ENCODE measurements at places on chromosomes 1 and 21.
A peak's percentile ranks its signal among the peaks of the same experiment; 100 is the strongest.

GRCh38 chr1:5297180-5297885, 642.9 kb downstream of the AJAP1 start:
- peak; percentile 81 for DNase-seq

GRCh38 chr1:34973326-34973725, 11.8 kb downstream of the TMEM35B start:
- peak; percentile 63 for DNase-seq

- peak; percentile 93 for DNase-seq
Observed at GRCh38 chr1:16612332-16613172, 812 bp downstream of the NBPF1 start.

DNA sequence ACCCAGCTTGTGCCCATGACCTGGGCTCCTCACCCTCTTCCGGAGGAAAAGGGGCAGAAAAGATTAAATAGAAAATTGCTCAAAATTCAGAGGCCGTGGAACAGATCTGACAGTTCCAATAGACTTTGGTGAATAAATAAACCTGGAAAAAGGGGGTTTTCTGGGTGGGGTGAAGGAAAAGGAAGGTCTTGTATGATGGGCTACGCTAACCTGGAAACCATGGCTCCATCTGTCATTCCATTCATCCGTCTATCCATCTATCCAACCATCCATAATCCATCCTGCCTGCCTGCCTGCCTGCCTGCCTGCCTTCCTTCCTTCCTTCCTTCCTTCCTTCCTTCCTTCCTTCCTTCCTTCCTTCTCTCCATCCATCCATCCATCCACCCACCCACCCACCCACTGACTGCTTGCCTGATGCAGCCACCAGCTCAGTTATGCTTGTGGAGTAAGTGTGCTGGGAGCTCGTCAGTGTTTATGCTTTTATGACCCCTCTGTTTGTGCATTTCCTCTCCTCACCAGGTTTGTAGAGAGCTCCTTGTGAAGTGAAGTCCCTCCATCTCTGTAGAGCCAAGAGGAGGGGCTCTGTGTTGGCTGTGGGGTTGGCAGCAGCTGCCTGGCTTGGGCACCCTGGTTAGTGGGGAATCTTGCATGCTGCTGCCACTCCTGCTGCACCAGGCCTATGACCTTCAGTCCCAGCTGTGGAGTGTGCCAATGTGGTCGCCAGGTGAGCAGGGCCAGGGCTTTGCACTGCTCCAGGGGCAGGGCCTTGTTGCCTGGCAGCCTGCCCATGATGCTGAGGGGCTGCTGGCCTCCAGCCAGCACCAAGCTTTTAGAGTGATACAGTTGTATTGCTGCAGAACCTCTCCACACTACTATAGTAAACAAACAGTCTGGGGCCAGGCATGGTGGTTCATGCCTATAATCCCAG, 16.0 kb upstream of the POU3F1 start:
- DNase-seq: no peak

DNA sequence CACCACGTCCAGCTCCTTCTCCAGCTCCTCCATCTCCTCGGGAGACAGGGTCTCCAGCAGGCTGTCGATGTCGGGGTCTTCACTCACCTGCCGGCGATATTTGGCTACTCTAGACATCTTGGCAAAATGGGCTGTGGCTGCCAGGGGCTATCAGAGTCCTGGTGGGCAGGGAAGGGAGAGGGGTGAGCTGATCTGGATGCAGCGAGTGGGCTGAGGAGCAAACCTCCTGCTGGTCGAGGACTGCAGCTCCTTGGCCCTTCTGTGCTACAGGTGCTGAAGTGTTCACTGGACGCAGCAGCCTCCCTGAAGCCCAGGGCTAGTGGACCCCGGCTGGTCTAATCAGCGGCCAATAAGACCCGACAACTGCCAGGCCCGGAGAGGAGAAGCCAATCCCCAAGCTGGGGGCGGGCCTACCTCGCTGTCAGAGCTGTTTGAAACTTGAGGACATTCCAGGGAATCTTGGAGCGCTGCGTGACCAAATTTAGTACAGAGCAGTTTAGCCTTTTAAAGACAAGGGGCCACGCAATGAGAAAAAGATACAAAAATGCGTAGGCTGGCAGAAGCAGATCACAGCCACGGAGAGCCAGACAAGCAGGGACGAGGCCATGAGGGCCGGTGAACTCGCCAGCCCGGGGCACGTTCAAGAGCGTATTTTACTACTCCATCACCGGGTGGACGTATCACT, at the start of gene LMOD1:
Gene LMOD1 (minus strand): TSS at position 325 of the 685 bp plus-strand sequence. CDS start 208 bp downstream, at position 117.
- DNase-seq: peak; percentile 91

DNA sequence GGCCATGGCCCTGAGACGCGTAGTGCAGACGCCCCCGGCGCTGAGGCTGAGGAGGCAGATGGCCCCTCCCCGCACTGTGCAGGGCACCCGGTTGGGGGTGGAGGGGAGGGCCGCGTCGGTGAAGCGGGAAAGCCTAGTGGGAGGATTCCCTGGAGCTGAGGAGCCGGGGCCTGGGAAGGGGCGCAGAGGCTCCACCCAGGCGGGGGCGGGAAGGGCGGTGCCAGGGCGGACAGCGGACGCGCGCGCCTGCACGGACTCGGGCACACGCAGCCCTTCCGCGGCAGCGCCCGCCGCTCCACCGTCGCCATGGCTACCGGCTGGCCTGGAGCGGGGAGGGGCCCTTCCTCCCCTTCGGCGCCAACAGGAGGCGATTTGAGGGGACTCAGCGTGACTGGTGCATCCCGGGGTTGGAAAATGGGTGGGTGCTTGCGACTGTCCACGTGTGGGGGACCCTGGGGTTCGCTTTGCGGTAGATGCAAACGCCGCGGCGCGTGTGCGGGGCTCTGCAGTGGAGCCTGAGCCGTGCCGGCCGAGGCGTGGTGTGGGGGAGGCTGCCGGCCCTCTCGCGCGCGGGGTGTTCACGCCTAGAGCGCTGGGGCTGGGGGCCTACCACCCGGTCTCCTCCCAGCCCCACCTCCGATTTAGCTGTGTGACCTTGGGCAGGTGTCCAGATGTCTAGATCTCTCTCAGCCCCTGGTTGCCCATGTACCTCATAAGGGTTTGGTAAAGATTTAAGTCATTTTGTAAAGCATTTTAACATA, 35.1 kb downstream of the PTPRF start:
- no peak for DNase-seq

- DNase-seq: no peak
Observed at GRCh38 chr1:112744009-112744578, 29.0 kb upstream of the PPM1J start.

- no peak for DNase-seq
Observed at GRCh38 chr1:6500544-6501278, 9.2 kb upstream of the PLEKHG5 start.

DNA sequence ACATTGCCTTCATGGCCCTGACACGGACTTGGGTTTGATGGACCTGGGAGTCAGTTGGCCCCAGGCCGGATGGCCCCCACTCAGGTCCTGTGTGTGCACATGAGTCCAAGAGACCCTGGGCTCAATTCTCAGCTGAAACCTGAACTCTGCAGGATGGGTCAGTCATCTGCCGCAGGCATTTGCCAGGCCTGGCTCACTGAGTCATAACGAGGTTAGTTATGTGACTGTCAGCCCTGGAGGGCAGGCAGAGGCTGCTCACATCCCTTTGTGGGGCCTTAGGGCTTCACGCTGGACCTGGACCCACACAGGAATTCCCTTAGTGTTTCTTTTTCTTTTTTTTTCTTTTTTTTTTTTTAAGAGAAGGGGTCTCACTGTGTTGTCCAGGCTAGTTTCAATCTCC, 46.5 kb downstream of the PSMG1 start:
- peak; percentile 93 for DNase-seq

DNA sequence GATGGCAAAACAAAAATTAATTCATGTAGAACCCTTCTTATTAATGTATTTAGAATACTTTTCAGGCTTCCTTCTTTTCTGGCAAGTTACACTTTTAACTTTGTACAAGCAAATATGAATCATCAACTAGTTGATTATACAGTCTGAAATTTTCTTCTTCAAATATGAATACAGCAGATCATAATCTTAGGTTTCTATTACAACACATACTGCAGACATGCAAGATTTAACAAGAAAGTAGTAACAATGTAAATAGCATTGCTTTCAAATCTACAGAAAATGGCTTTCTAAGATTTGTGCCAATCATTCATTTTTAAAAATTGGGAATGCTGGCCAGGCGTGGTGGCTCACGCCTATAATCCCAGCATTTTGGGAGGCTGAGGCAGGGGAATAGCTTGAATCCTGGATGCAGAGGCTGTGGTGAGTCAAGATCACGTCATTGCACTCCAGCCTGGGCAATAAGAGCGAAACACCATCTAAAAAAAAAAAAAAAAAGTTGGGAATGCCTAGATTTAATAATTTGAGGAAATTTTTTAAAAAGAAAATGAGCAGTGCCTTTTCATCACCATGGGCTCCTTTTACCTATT, 68.4 kb upstream of the DPYD start:
- no peak for DNase-seq

- no peak for DNase-seq
Observed at GRCh38 chr1:20499718-20500117, 8.2 kb downstream of the MUL1 start.

DNA sequence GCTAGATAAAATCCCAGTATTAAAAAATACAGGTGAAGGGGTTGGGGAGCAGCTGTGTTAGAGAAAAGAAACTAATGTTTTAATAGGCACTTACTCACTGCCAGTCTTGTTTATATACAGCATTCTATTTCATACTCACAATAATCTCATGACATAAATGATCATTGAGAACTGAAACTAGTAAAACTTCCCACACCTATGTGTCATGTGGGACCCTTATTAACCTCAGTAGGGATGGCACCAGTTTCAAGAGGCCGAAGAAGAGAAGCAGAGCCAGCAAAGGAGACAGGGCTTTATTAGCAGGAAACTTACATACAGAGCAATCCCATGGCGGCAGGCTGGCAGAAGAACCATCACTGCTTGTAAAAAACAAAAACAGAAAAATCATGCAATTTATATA, 48.8 kb upstream of the KCNH1 start:
- peak; percentile 49 for DNase-seq

DNA sequence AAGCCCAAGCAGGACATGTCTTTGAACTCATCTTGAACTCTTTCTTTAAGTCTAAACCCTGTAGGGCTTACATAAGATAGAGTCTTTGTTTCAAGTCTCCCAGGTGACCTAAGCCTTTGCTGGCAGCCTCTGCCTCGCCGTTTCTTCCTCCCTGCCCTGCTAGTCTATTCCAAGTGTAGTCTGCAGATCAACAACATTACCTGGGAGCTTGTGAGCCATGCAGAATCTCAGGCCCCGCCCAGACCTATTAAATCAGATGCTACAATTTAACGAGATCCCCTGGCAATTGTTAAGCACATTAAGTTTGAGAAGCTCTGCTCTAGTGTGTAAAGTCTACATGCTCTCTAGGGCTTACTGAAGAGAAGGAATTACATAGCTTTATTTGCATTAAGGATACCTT, 271.6 kb downstream of the PBX1 start:
- DNase-seq: no peak

- DNase-seq: no peak
Observed at GRCh38 chr1:89436856-89437255, 73.0 kb downstream of the GBP6 start.

DNA sequence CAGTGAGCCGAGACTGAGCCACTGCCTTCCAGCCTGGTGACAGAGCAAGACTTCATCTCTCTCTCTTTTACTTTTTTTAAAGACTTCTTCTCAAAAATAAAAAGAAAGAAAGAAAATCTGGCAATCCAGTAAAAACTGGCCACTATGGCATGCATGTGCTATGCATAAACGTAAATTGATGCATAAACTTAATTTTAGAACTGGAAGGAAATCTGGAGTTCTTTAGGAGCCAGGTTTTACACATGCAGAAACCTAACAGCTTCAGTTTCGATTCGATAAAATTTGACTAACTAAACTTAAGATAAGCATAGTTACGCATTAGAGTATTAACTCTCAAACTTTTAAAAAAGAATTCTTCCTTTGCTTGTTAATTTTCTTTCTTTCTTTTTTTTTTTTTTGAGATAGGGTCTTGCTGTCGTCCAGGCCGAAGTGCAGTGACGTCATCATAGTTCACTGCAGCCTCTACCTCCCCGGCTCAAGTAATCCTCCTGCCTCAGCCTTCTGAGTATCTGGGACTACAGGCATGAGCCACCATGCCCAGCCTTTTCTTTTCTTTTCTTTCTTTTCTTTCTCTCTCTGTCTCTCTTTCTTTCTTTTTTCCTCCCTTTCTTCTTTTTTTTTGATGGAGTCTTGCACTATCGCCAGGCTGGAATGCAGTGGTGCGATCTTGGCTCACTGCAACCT, 11.9 kb upstream of the LGALS8 start:
- no peak for DNase-seq

DNA sequence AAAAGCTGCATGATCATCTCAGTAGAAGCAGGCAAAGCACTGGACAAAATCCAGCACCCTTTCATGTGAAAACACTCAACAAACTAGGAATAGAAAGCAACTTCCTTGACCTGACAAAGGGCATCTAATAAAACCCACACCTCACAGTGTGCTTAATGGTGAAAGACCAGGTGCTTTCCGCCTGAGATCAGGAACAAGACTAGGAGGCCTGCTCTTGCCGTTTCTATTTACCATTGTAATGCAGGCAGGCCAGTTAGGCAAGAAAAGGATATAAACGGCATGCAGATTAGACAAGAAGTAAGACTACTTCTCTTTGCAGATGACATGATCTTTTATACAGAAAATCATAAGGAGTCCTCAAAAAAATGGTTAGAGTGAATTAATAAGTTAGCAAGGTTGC, 37.2 kb downstream of the SLC37A1 start:
- DNase-seq: no peak

DNA sequence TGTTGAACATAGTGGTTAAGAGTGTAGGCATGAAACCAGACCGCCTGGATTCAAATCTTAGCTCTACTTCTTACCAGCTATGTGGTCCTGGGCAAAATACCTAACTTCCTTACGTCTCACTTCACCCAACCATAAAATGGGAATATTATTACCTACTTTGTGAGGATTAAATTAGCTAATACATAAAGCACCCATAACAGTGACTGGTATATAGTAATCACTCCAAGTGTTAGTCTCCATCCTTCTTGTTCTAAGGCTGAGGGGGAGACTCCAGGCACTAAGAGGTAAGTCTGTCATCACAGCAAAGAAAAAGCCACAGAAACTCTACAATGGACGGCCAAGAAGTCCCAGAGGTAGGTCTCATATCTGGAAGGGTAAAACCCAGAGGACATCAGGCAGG, 2.8 kb downstream of the SMG5 start:
- DNase-seq: no peak

- DNase-seq: no peak
Observed at GRCh38 chr1:2130156-2130555, 64.4 kb downstream of the FAAP20 start.

GRCh38 chr1:63731117-63732043, 42.4 kb upstream of the ROR1 start:
- peak; percentile 99 for DNase-seq

DNA sequence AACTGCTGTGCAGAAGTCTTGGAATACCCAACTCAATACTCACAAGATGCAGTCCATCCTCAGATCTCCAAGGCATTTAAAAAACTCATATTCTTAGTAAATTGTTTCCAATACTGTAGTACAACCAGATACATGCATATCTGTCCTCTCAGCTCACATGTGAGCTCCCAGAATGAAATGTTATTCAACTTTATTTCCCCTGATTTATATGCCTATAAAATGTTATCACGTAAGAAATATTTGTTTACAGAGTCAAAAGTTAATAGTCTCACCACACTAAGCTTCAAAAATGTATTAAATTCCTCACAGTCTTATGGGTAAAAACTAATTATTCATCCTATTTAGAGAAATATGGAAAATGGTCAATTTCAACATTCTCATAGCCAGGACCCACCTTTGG, 56.6 kb downstream of the LTN1 start:
- DNase-seq: no peak

GRCh38 chr21:35026617-35027562, 22.2 kb downstream of the RUNX1 start:
- peak; percentile 74 for DNase-seq
